Suppressor macrophage (primary cell): ENCODE measurements at places on chromosomes 13 and 19.

DNA sequence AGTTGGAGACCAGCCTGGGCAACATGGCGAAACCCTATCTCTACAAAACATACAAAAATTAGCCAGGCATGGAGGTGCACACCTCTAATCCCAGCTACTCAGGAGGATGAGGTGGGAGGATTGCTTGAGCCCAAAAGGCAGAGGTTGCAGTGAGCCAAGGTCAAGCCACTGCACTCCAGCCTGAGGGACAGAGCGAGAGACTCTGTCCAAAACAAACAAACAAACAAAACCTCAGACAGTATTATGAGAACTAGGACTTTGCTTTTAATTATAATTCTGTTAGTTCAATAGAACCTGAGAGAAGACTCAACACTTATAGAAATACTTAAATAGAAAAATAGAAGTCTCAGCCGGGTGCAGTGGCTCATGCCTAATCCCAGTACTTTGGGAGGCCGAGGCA lies 31.1 kb upstream of the TPM4 start:
- DNase-seq: no peak

DNA sequence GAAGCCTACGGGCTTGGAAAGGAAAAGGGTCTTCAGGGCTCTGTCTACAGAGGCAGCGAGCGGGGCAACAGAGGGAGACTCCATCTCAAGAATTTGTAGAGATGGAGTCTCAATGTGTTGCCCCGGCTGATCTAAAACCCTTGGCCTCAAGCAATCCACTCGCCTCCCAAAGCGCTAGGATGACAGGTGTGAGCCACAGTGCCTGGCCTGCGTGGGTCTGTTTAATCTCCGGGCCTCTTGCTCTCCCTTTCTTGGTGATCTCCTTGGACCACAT lies 8.1 kb downstream of the RPS9 start:
- DNase-seq: no peak

DNA sequence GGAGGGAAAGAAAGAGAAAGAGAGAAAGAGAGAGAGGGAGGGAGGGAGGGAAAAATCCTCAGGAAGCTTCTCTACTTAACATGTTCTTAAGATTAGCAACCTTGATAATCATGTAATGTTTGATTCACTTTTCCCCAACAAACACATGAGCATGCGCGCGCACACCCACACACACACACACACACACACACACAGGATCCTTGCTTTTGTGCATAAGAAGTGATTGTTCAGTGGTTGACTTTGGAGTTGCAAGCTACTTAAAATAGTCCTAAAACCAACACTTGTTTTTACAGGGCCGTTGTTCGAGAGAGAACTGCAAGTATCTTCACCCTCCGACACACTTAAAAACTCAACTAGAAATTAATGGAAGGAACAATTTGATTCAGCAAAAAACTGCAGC lies 100.0 kb upstream of the RAP2A start:
- DNase-seq: no peak

DNA sequence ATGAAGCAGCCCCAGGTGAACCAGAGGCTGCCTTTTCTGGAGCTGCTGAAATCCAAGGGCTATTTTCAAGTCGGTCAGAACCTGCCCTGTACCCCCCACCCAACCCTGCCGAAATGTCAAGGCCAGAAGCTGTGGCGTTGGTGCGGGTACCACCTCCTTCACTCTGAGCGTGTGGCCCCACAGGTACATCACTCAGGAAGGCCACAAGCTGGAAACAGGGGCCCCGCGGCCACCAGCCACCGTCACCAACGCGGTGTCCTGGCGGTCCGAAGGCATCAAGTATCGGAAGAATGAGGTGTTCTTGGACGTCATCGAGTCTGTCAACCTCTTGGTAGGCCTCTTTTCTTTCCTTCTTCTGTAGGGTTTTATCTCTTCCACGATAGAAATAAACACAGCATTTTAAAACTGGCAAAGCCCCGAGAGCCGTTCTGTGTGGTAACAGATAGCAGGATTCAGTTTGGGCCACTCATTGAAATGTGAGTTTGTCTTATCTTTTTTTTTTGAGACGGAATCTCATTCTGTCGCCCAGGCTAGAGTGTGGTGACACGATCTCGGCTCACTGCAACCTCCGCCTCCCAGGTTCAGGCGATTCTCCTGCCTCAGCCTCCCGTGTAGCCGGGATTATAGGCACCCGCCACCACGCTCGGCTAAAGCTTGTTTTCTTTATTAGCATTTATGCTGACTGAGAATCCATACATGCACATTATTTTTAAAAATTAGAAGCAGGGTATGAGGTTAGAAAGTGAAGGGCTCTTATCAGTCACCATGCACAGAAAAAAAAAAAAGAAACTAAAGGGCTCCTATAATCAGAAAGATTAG lies 11.3 kb downstream of the AP1M1 start:
- no peak for DNase-seq

DNA sequence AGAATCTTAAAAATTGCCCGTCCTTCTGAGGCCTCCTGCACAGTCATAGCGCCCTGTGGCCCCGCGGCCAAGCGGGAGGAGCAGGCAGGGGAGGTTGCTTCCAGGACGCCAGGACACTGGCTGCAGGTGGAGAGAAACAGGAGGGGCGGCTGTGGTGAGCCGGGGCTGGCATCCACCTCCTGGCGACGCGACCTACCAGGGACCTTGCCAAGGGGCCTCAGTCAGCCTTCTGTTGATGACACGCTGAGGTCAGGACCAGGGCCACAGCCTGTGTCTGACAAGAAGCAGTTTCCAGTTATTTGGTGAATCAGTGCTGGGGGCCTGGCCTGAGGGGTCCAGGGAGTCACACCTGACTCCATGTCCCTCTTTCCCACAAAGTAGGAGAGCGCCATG lies 13.3 kb upstream of the MKNK2 start:
- no peak for DNase-seq

- no peak for DNase-seq
Observed at GRCh38 chr13:99381766-99382165, 74.6 kb upstream of the GPR183 start.

DNA sequence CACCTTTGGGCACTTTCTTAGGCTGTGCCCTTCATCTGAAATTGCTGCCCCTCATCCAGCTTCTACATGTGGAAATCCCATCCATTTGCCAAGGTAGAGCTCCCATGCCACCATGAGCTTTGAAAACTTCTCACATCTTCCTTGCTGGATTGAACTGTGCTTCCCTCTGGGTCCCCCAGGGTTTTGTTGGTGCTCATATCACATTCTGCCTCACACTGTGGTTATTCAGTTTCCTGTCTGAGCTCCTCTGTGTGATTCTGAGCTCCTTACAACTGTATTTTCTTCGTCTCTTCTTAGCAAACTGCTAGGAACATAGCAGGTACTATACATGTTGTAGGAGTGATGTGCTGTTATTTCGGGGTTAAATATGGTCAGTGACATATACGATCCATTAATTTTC lies 74.9 kb upstream of the KL start:
- DNase-seq: no peak

- no peak for DNase-seq
Observed at GRCh38 chr19:5068233-5069072, 99.5 kb downstream of the KDM4B start.

- DNase-seq: no peak
Observed at GRCh38 chr19:35292421-35293362, 731 bp downstream of the MAG start.

GRCh38 chr13:91745967-91746366 lies 347.5 kb downstream of the GPC5 start:
- DNase-seq: no peak

DNA sequence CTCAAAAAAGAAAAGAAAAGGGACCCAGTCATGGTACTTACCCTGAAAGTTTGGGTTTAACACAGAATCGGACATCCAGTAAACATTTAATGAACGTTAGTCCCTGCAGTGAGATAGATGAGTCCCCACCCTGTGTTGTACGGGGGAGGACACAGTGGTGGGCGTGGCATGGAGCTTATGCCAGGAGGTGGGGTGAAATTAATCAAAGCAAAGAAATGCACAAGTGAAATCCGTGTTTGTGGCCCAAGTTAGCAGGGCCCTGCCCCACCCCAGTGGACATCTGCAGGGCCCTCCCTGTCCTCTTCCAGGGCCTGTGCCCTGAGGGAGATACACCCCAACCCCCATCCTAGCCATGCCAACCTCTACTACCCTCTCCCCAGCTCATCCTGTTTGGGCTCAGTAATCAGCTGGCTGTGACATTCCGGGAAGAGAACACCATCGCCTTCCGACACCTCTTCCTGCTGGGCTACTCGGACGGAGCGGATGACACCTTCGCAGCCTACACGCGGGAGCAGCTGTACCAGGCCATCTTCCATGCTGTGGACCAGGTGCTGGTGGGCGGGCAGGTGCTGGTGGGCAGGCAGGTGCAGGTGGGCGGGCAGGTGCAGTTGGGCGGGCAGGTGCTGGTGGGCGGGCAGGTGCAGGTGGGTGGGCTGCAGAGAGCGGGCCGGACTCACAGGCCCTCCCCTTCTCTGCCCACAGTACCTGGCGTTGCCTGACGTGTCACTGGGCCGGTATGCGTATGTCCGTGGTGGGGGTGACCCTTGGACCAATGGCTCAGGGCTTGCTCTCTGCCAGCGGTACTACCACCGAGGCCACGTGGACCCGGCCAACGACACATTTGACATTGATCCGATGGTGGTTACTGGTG lies 3.9 kb downstream of the MCOLN1 start:
- no peak for DNase-seq

DNA sequence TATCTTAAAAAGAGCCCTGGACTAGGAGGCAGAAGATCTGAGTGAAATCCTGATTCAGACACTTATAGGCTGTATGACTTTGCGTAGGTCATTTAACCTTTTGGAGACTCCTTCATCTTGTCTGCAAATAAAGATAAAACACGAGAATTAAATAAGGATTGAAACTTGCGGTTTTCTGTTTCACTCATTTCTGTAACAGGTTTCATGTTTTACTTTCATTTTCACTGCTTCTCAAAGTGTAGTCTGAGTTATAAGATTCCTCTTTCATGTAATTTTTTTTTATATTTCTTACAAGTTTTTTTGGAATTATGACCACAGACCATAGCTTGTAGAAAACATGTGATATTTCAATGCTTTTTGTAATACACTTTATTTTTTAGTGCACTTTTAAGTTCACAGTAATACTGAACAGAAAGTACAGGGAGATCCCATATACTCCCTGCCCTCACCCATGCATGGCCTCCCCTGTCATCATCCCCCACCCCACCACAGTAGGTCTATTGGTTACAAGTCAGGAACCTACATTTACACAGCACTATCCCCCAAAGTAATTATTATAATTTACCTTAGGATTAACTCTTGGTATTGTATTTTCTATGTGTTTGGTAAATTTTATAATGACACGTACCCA lies 174.6 kb downstream of the ITGBL1 start:
- DNase-seq: peak; percentile 3

GRCh38 chr19:34082289-34083077 lies 89.8 kb upstream of the LSM14A start:
- no peak for DNase-seq

DNA sequence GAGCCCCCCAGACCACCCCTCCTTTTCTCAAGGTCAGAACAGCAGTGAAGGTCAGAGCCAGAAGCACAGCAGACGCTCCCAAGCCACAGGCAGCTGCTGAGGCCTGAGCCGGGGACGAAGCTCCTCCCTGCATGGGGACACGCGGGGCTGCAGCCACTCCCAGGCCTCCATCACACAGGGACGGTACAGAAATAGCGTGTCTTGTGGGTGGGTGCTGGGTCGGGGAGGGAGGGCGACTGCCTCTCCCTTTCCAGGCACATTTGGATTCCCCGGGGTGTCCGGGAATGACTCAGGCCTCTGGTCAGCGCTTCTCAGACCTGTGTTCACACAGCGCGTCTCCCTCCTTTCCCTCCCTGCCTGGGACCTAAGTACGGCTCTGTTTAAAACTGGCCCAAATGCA lies 33.2 kb downstream of the RASA3 start:
- DNase-seq: peak; percentile 57

DNA sequence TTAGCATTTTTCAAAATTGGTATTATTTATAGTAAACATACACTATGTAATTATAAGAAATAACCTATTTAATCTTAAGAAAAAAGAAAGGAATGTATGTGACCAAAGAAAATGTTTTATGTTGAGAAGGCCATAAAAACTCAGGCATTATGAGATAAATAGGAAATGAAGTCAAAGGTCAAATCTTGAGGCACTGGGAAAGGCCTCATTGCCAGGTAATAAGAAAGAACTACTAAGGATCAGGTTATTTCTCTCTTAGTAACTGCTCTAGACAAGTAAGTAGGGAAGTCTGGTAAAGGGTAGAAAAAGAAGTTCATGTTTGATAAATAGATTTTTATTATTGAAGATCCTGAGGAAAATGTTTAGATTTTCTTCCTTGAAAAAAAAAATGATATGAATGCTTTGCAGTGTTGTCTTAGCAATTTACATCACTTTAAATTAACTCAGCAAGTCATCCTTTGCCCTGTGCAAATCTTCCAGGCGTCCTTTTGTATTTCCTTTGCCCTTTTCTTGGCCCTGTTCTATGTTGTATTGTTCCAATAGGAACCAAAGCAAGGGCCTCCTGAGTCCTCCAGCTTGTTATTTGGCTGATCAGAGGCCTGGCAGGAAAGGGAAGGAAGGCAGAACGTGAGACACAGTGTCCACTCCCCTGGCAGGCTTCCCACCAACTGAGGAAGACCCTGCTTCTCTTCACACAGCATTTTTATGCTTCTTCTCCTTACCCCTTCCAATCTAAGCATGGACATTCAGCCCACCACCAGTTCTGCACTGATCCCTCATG lies 260.4 kb upstream of the MIR17HG start:
- DNase-seq: no peak

DNA sequence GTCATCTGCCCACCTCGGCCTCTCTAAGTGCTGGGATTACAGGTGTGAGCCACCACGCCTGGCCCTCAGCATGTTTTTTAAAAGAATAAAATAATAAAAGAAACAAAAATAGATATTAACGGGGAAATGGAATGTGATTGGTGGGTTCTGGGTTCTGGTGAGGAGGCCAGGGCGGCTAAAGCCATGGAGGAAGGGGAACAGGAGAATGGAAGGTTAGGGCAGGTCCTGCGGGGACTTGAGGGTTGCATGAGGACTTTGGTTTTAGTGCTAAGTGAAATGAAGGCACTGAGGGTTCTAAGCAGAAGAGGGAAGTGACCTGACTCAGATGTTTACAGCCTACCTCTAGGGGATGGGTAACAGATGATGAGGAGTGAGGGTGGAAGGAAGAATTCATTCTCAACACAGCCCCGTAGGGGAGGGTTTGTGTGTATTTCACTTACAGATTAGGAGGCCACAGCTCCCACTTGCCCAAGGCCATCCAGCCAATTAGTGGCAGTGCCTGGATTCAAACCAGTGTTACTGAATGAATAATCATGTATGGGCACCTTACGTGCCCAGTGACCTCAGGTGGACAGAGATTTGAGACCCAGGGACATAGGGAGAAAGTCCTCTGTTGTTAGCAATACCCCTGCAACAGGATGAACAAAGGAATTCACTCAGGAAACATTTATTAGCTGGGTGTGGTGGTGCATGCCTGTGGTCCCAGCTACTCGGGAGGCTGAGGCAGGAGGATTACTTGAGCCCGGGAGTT lies 6.7 kb upstream of the MRPL4 start:
- no peak for DNase-seq

DNA sequence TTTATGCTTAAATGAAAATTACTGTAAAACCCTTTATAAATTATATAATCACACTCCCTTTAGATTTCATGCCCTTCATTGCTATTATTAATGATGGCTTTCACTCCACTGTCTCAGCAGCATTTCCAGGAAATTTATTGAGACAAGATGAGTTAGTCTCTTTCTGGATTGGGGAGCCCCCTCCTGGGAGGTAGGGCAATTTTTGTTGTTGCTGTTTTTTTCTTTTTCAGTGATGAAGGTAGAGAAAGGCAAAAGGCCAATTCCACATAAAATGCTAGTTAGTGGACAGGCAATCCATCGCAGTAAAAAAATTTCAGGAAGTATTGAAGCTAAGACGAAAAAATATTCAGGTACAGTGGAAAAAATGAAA lies 80.2 kb downstream of the TEX26 start:
- DNase-seq: no peak
